Stimulated activated CD4-positive, alpha-beta T cell treated with anti-CD3 and anti-CD28 coated beads, Interleukin-1b, Interleukin-23, amount 100 ng/mL, for 24 hours (primary cell): ENCODE measurements at places on chromosomes 5 and 9.

DNA sequence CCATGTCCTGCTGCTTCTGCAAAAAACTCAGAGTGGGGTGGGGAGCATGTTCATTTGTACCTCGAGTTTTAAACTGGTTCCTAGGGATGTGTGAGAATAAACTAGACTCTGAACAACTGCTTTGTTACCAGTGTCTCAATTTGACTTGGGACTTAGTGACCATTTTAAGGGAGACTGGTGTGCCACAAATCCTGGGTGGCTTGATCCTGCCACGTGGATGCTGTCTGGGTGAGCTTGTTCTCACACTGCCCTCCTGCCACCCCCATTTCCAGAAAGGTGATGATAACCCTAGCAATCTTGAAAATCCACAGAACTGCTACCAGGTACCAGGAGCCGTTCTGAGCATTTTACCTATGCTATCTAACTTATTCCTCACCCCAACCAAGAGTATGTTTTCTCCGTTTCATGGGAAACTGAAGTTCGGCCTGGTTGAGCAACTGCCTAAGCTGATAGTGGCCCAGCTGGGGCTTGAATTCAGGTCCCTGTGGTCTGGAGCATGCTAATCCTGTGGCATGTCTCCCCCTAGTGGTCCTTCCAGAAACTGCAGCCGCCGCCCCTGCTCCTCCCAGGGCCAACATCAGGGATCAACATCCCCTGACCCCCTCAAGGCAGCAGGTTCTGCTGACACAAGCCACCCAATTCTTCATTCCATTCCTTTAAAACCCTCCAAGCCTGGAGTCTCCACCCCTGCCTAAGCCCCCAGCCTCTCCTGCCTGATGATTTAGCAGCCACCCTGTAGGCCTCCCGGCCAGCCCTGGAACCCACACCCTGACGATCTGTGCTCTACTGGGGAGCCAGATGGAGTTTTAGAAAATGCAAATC is 2.8 kb downstream of the IL3 start:
- peak; percentile 82 for DNase-seq

GRCh38 chr5:180109920-180110319 is 38.4 kb upstream of the RNF130 start:
- DNase-seq = no peak

DNA sequence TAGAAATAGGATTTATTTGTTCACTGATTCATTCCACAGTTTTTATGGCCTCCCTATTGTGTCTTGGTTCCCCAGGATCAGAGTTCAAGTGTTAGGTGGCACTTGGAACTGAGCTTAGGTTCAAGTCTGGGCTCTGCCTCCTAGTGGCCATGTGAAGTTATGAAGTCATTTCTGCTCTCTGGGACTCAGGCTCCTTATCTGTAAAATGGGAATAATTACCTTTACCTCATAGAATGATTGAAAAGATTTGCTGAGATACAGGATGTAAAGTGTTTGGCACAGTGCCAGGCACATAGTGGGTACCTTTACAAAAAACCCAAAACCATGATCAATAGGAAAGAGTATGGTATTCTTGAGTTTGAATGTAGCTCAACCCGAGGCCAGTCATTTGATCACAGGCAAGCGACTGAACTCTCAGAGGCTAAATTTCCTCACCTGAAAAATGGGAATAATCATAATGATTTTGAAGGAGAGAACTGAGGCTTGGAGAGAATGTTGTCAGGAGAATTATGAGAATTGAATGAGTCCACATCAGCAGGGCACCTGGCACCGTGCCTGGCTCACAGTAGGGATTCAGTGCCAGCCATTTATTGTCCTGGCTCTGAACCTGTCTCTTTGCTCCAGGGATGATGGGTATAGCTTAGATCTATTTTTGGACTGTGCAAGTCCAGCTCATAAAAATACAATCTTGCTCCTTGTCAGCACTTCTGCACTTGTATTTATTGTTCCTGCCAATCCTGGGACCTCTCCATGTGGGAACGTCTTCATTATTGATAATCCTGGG is 10.8 kb downstream of the NSG2 start:
- no peak for DNase-seq

DNA sequence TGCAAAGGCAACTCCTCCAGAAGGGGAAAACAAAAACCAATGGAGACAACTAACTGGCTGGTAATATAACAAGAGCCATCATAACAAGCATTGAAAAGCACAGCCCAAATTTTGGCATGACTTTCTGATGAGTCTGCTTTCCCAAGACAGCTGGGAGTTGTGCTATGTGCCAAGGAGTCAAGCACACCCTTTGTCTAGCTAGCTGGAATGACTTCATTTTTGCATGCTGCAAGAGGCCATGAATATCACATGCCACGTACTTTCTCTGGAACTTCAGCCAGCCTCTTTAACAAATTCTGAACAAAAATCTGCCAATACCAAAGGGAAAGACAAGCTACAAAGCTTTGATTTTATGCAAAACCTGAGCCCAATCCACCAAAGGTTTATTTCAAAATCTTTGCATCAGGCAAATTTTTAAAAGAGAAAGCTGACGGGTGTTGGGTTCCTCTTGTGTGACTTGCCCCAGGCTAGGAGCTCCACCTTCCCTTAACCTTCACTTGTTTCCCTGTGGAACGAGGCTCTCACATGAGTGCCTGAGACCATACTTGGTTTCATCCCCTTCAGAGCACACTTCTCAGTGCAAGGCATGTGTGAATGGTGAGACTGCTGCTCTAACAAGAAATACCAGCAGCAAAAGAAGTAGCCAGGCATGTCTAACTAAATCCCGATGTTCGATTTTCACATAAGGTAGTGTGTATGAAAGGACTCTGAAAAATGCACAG is 47.3 kb downstream of the S1PR3 start:
- no peak for DNase-seq

GRCh38 chr5:39475881-39476842 is 51.4 kb upstream of the DAB2 start:
- DNase-seq = no peak

DNA sequence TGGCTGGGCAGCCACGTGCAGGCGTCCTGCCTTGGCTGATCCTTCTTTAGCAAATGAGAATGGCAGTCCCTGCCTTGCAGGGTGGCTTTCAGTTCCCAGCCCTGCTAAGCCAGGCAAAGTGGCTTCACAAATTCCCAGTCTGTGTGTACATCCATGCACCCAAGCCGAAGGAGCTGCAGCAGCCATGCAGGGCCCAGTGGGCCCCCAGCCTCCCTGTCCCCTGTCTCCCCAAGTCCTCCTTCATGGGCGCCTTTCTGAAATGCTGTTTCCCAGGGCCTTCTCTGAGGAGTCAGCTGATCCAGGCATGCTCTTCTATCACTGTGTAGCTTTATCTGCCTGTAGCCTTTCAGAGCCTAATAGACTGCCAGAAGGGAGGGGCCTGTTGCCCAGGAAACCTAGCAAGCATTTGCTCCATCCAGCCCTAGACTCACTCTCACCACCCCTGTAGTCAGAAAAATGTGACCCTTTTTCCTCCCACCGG is 47.4 kb upstream of the SHC3 start:
- DNase-seq = no peak

- no peak for DNase-seq
These were observed 157.4 kb downstream of the MUSK start for GRCh38 chr9:110825950-110826349.

- DNase-seq = no peak
These were observed 7.3 kb downstream of the CCDC112 start for GRCh38 chr5:115289104-115289503.

GRCh38 chr5:126462239-126463014 is 39.2 kb downstream of the GRAMD2B start:
- no peak for DNase-seq

GRCh38 chr5:10853154-10853553 is 92.1 kb upstream of the DAP start:
- DNase-seq = no peak

- no peak for DNase-seq
These were observed 102.8 kb downstream of the KCTD16 start for GRCh38 chr5:144273232-144274027.

DNA sequence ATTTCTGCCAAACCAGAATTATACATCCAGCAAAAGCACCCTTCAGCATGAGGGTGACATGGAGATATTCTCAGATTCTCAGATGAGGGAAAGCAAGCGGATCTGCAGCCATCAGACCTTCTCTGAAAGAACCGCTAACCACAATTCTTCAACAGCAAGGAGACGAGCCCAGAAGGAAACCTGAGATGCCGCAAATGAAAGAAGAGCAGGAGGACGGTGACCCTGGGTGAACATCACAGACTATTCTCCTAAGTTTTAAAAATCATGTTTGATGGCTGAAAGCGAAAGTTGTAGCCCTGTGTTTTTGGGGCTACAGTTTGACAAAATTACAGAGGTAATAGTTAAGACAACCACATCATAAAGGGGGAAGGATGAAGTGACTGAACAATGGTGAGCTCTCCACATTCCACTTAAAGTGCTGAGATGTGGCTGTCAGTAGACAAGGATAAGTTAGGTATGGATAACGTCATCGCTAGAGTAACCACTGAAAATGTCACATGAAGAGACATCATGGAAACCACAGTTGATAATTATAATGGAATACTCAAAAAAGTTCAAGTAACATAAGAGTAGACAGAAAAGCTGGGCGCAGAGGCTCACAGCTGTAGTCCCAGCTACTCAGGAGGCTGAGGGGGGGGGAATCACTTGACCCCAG is 31.5 kb upstream of the NSMF start:
- no peak for DNase-seq

DNA sequence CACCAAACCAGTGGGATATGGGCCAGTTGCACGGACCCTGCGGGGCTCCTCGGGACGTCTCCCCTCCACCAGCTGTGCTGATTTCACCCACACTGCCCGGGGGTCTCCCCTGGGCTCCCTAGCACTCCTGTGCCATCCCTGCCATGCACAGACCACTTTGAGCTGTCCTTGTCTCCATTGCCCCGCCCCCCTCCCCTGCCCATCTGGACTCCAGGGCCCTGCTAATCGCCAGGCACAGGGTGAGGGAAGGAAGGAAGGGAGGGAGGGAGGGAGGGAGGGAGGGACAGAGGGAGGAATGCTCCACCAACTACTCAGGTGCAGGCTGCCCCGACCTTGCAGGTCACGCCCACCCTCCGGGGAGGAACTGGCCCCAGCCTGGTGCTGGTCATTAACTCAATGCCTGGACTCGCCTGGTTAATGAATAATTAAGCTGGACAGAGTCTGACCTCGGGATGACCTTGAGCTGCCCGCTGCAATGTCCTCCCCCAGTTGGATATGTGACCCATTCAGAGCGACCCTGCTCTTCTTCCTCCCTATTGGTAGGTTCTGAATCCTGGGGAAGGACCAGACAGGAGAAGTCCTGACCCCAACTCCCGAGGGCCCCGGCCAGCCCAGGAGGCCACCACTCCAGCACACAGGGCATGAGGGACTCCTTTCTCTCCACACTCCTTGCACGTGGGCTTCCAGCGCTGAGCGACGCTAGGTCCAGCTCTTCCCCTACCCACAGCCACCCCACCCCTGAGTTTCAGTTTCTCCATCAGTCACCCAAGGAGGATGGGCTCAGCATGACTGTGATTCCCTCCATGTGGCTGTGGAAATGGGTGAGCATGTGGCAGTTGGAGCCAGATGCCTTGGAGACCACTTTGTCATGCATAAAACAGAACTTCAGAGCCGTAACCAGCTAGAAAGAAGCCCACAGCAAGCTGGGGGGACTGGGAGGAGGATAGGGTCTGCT is 62.1 kb downstream of the C9orf50 start:
- DNase-seq = no peak

DNA sequence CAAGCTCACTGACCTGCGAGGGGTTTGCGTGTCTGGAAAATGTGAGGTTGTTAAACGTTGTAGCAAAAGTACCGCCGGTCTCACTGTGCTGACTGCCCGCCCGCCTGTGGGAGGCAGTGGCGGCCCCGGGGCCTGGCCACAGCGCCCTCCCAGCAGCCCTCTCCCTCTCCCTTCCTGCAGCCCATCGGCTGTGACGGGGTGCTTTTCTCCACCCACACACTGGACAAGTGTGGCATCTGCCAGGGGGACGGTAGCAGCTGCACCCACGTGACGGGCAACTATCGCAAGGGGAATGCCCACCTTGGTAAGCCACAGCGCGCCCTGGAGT is 6.2 kb downstream of the ADAMTSL2 start:
- DNase-seq = no peak

DNA sequence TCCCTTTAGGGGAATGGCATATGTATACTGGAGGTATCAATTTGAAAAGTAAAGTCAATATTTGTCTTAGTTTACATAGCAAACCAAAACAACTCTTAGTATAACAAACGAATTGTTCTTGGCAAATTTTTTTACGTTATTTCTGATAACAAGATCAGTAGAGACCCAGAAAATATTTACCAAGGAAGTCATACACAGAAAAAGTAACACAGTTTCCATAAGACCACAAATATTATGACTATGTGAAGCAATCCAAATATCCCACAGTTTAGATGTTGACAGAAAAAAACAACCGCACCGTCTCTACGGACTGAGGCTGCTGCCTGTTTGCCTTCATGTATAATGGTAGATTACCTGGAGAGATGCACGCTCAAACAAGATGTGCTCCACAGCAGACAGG is 46.5 kb upstream of the DAPK1 start:
- DNase-seq = no peak

DNA sequence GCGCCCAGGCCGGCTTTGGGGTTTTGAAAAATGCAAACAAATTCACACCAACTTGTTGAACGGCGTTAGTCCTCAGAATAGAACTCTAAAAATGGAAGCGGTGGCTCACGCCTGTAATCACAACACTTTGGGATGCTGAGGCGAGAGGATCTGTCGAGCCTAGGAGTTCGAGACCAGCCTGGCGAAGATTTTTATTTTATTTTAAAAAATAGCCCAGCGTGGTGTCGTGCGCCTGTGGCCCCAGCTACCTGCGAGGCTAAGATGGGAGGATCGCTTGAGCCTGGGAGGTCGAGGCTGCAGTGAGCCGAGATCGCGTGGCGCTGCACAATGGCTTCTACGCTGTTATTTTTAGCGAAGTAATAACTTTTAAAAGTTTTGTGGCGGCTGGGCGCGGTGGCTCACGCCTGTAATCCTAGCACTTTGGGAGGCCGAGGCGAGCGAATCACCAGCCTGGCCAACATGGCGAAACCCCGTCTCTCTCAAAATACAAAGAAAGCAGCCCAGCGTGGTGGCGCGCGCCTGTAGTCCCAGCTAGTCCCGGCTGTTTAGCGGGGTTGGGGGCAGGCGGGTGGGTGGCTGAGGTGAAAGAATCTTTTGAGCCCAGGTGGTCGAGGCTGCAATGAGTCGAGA is 694 bp upstream of the PLIN2 start:
- no peak for DNase-seq

- DNase-seq = no peak
These were observed 6.0 kb upstream of the NDUFB6 start for GRCh38 chr9:32578976-32579375.

- DNase-seq = no peak
These were observed 89.0 kb upstream of the NIPBL start for GRCh38 chr5:36787365-36788093.

- DNase-seq = no peak
These were observed 1111.1 kb downstream of the TAF11L14 start for GRCh38 chr5:18745042-18745987.

DNA sequence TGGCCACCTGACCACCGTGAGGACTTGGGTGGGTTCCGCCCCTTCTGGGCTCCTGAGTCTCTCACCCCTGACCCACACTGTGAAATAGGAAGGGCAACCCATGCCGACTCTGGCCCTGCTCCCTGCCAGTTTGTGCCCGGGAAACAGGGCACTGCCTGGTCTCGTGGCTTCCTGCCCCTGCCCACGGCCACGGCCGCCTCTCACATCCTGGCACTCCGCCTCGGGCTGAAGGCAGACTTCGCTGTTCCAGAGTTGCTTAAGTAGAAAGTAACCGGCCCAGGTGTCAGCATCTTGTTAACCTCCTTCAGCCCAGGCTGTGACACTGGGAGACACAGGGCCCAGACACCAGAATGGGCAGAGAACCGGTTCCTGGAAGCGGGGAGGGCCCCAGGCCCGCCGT is 68.7 kb upstream of the RNU6ATAC start:
- no peak for DNase-seq

GRCh38 chr5:133916914-133917313 is 51.5 kb downstream of the C5orf15 start:
- DNase-seq = no peak
